ENCODE measurements at places on chromosomes 2 and 18. TPM values are rescaled to one million over a fixed set of nuclear protein-coding genes. Genes with fewer than 3 reads are reported as not detected.
A peak's percentile ranks its signal among the peaks of the same experiment; 100 is the strongest.

DNA sequence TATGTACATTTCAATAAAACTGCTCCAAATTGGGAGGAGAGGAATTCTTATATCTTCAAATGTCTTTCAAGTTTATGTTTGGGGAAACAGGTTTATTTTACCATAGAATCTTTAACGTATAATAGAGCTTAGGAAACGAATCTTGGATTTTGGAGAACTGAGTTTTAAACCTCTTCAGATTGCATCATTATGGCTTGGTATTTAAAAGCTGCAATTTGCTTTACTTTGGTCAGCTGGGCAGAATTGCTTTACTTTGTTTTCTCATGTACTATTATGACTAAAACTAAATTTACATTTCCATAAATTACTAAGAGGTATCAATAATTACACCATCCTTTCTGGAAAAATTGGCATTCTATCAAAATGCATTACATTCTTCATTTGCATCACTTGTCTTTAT, 54.6 kb downstream of the BAZ2B start:
- DNase-seq = no peak
- H3K27ac ChIP-seq = no peak overlapping the region
- H3K4me1 ChIP-seq = no peaks in the 10 kb centered on the region
- H3K4me3 ChIP-seq = no peak overlapping the region
- no peaks in the 10 kb centered on the region for H3K27me3 ChIP-seq

GRCh38 chr2:21034972-21035279, 8.9 kb downstream of the APOB start:
- no peaks in the 10 kb centered on the region for H3K4me1 ChIP-seq
- H3K27me3 ChIP-seq = peaks cover 15% of the 10 kb centered on the region
- DNase-seq = no peak
- H3K27ac ChIP-seq = no peak overlapping the region
- no peak overlapping the region for H3K4me3 ChIP-seq
- no peaks in the 10 kb centered on the region for H3K36me3 ChIP-seq

DNA sequence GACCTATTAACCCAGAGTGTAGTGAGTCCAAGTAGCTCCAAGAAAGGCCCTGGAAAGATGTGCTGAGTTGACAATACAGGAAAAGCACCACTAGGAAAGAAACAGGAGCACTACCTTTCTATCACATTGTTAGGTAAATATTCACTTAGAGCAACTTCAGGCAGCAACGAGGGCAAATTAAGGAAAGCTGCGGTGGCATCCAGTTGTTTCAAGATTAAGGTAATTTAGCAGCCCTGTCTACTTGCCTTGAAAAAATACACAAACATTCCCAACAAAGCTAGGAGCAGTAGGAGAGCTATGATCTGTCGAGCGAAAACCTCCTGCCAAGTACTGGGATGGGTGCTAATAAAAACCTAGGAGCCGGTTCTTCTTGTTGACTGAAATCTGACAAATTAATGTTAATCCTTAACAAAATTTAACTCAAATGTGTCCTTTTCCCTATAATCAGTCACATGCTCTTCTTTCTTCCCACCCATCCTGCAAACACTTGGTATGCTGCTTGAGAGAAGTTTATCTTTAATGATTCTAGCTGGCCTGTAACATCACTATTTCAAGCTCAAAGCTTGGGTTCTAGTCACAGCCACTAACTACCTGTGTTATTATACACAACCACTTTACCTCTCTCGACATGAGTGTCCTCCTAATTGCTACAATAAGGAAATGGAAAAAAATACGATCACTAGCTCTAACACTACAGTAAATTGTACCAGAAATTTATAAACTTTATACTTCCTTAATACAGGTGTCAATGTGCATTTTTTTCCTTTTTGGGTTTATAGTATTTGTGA, 2.0 kb downstream of the ACAA2 start:
- H3K27me3 ChIP-seq = no peaks in the 10 kb centered on the region
- no peak for DNase-seq

DNA sequence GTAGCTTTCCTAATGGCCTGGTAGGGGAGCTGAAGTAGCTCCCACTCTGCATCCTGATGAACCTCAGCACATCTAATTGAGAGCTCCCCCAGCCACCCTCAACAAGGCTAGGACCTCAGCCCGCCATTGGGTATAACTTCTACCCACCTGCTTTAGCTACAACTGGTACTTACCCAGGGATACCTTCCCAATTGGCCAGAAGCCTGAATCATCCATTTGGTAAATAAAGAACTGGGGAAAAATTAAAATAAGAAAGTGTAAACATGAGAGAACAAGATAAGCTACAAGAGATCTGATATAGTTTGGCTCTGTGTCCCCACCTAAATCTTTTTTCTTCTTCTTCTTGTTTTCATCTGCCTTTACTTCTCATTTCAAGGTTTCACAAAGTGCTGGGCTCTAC, 372.0 kb downstream of the CMPK2 start:
- no peak overlapping the region for H3K27ac ChIP-seq
- H3K36me3 ChIP-seq = no peaks in the 10 kb centered on the region
- no peaks in the 10 kb centered on the region for H3K4me1 ChIP-seq
- DNase-seq = no peak
- H3K4me3 ChIP-seq = no peak overlapping the region

DNA sequence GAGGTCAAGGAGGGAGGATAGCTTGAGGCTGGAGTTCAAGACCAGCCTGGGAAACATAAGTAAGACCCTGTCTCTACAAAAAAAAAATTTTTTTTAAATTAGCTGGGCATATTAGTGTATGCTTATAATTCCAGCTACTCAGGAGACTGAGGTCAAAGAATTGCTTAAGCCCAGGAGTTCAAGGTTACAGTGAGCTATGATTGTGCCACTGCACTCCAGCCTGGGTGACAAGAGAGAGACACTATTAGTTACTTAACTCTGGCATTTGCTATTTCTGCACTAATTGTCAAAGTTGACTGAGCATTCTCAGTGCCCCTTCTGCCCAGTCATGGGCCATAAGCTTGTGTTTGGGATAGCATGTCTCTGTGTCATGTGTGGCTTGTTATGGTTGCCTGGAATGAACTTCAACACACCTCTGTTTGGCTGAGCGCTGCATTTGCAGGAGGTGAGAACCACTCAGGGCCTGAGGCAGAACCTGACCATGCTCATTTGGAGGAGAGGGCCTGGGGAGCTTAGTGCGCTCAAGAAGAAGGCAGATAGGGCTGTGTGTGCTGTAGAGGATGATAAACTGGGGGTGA, 77.7 kb downstream of the SH3RF3 start:
- peaks cover 5% of the 10 kb centered on the region for H3K27me3 ChIP-seq
- no peak overlapping the region for H3K4me3 ChIP-seq
- H3K4me1 ChIP-seq = peaks cover 45% of the 10 kb centered on the region
- no peak for DNase-seq
- H3K36me3 ChIP-seq = no peaks in the 10 kb centered on the region

DNA sequence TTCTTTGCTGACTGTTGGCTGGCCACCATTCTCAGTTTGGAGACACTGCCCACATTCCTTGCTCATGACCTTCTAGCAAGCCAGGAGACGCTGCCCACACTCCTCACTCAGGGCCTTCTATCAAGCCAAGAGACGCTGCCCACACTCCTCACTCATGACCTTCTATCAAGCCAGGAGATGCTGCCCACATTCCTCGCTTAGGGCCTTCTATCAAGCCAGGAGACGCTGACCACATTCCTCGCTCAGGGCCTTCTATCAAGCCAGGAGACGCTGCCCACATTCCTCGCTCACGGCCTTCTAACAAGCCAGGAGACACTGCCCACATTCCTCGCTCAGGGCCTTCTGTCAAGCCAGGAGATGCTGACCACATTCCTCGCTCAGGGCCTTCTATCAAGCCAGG, 131.3 kb upstream of the CBLN2 start:
- H3K27me3 ChIP-seq = peaks cover 4% of the 10 kb centered on the region
- no peak overlapping the region for H3K27ac ChIP-seq
- H3K36me3 ChIP-seq = no peaks in the 10 kb centered on the region
- H3K4me1 ChIP-seq = peaks cover 5% of the 10 kb centered on the region
- no peak overlapping the region for H3K4me3 ChIP-seq
- DNase-seq = no peak

DNA sequence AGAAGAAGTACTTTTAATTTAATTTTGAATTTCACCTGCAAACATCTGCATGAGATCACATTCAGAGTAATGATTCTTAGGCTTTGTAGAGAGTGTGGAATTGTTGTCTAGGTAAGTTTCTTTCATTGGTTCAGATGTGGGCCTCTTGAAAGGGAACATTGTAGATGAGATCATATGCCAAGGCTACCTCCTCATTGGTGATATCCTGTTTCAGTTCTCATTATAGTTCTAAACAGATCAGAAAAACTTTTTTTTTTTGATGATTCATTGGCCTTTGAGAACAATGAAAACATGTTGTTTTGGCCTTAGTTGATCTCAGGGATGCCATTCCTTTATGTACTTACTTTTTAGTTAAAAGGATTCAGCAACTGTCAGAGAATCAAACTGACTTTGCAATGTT, 44.5 kb downstream of the EML6 start:
- no peak for DNase-seq
- no peaks in the 10 kb centered on the region for H3K27me3 ChIP-seq
- H3K27ac ChIP-seq = no peak overlapping the region
- H3K36me3 ChIP-seq = no peaks in the 10 kb centered on the region

DNA sequence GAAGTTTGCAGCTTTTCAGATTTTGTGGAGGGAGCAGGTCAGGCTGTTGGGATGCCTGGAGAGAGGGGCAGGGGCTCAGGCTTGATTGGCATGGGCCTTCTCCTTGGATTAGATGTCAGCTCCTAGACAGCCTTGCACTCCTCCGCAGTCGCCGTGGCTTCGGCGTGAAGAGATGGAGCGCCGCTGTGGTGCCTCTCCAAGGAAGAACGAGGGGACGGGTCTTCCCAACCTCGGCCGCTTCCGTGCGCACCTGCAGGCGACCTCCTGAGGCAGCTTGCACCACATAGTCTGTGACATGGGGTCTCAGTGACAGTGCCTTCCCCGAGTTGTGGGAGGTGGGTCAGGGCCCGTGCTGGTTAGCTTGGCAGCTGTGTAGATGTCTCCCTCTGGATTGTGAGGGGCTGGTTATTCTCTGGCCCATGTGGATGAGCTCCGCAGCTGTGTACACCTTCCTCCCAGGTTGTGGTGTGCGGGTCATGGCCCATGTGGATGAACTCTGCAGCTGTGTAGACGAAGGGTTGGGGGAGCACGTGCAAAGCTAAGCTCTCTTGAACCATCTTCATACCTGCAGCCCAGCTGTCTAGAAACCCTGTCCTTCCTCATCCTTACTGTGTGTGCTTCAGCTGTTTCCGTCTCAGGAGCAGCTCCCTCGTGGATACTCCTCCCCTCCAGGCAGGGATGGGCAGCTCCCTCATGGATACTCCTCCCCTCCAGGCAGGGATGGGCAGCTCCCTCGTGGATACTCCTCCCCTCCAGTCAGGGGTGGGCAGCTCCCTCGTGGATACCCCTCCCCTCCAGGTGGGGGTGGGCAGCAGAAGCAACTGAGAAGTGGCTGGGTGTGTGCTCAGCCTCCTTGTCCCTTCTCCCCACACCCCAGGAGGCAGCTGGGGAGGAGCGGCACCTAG, 170.3 kb downstream of the LDLRAD4 start:
- H3K27me3 ChIP-seq = peaks cover 4% of the 10 kb centered on the region
- no peak overlapping the region for H3K4me3 ChIP-seq
- H3K4me1 ChIP-seq = peaks cover 9% of the 10 kb centered on the region
- no peaks in the 10 kb centered on the region for H3K36me3 ChIP-seq
- no peak overlapping the region for H3K27ac ChIP-seq
- no peak for DNase-seq

GRCh38 chr2:212737392-212738172, 199.0 kb upstream of the ERBB4 start:
- no peak overlapping the region for H3K4me3 ChIP-seq
- DNase-seq = no peak
- H3K27ac ChIP-seq = no peak overlapping the region
- no peaks in the 10 kb centered on the region for H3K27me3 ChIP-seq

- H3K36me3 ChIP-seq = no peaks in the 10 kb centered on the region
- H3K27ac ChIP-seq = peak overlapping the region; percentile 42
- H3K27me3 ChIP-seq = no peaks in the 10 kb centered on the region
- H3K4me1 ChIP-seq = peaks cover 34% of the 10 kb centered on the region
- DNase-seq = no peak
Measured at GRCh38 chr2:55156326-55156725, 75.8 kb downstream of the CLHC1 start.

- H3K27ac ChIP-seq = no peak overlapping the region
- H3K27me3 ChIP-seq = peaks cover 12% of the 10 kb centered on the region
- no peak for DNase-seq
Measured at GRCh38 chr2:228701506-228701905, 520.0 kb upstream of the SPHKAP start.

GRCh38 chr18:47915229-47915628, 15.2 kb downstream of the SMAD2 start:
- H3K27ac ChIP-seq = no peak overlapping the region
- H3K4me3 ChIP-seq = no peak overlapping the region
- H3K27me3 ChIP-seq = no peaks in the 10 kb centered on the region
- peaks cover 18% of the 10 kb centered on the region for H3K36me3 ChIP-seq
- H3K4me1 ChIP-seq = peaks cover 42% of the 10 kb centered on the region

The KLF7 gene
- 24.1 TPM for total RNA-seq

The AOX1 gene
- total RNA-seq = 6.4 TPM

The CCDC148 gene
- total RNA-seq = 3.1 TPM

The TMEM182 gene
- 5.8 TPM for total RNA-seq

The GRB14 gene
- total RNA-seq = 8.8 TPM

The CCBE1 gene
- total RNA-seq = 51.3 TPM

The WBP1 gene
- total RNA-seq = 76.7 TPM

The AQP12B gene
- 0.10 TPM for total RNA-seq
